Hematopoietic multipotent progenitor cell treated with erythropoietin and hydrocortisone succinate and interleukin-3 and kit ligand, for 17 days (in vitro differentiated cells): ENCODE measurements at places on chromosomes 16 and 17.

DNA sequence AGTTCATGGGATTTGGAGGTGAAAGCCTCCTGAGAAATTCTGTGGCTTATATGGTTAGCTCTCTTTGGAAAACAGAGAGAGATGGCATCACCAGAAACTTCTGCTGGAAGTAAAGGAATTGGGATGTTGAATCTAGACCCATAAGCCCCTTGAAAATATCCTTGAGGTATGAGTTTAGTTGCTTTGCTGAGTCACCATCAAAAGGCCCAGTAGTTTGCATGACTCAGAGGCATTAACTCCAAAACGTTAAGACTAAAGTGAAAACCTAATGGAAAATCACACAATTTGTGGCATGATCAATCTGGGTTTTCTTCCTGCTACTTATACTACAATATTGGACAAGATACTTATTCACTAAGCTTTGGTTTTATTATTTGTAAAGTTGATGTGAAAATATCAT, 349.2 kb upstream of the SALL1 start:
- no peak for DNase-seq

DNA sequence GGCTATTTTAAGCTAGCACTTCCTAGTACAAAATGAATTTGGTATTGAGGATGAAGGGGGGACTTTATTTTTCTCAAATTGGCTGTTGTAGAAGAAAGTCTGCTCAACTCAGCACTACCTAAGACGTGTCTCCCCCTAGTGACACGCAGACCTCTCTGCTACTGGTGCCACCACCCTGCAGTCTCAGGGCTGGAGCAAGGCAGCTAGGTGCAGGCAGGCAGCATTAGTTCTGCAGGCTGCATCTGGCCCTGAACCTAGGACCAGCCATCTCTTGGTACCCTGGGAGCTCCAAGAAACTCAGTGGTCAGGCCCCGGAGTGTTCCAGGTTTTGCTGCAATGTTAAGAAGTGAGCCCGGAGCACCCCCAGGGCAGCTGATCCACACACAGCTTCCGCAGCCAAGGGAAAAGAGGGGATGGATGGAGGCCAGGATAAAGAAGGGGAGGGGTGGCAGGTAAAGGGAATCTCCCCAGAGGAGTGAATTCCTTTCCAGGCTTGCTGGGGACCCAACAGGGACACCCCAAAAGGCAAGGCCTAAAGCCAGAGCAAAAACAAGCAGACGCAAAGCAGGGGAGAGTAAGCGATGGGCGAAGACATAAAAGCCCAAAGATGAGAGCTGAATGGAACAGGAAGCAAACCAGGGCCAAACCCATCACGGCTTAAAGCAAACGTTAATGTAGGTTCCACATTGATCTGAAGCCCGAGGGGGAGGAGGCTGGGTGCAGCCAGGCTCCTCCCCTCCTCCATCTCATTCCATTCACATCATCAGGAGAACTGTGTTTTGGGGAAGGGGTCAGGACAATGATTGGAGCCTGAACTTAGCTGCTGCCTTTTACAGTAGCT, 200.5 kb downstream of the ZFHX3 start:
- DNase-seq = no peak

DNA sequence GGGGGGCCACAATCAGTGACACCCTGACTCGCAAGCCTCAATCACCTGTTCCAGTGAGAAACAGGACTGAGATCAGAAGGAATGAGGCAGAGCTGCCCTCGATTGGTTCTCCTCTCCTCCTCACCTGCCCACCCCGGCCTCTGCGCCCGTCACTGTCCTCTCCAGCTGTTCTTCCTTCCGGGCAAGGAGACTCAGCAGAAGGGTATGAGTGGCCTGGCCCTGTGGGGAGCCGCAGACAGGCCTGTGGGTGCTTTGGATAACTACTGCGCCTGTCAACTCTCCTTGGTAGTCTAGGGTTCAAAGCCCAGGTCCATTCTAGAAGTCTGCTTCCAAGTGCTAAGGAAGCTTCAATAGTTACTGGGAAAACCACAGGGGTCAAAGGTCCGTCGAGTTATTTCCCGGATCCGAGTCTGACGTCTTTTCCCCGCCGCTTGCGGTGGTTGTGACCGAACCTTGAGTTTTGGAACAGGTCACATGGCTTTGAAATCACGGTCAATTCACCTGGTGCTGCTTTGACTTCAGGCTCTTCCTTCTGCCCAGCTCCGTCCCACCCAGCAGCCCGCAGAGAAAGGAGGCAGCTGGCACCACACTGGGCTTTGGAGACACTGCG, 8.3 kb downstream of the CARD14 start:
- DNase-seq = no peak

GRCh38 chr16:84785843-84786581, 33.8 kb upstream of the CRISPLD2 start:
- no peak for DNase-seq

DNA sequence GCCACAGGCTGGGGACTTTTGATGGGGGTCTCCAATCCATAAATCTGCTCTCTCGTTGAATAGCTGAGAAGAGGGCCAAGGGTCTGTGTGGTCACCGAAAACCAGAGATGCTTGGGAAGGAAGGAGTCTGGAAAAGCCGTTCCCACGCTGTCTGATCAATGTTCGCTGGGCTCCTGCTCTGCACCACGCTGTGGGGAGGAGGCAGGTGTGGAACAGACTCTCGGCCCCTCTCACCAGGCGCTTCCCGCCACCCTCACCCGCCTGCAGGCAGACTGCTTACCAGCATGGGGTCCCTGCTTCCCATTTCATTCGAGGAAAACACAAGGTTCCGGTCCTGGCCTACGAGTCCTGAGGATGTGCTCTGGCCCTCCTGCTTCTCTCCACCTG, 702 bp upstream of the ALDH3A1 start:
- no peak for DNase-seq

DNA sequence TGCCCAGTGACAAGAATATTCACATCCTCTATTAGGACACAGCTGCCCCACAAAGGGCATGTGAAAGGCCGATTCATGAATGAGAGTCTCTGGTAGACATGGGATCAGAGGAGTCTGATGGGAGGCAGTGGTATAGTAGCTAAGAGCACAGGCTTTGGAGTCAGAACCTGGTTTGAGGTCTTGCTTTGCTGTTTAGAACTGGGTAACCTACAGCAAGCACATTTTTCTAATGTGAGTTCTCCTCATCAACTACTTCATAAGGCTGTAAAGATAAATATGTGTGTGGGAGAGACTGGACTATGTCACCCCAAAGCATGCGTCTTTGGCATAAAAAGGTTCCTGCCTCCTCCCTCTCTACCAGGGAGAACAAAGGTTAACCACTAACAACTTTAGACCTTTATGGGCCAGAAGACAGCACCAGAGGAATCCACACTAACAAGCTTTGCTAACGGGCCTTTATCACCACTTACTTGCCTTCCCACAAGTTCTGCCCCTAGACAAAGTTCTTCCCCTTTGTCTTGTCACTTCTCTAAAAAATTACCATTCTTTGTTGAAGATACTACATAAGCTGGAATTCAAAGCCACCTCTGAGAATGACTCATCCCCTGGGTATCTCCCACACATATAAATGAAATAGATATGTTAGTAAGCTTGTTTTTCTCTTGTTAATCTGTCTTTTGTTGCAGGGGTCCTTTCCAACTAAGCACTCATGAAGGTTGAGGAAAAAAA, 21.1 kb downstream of the CDR2 start:
- DNase-seq = no peak

DNA sequence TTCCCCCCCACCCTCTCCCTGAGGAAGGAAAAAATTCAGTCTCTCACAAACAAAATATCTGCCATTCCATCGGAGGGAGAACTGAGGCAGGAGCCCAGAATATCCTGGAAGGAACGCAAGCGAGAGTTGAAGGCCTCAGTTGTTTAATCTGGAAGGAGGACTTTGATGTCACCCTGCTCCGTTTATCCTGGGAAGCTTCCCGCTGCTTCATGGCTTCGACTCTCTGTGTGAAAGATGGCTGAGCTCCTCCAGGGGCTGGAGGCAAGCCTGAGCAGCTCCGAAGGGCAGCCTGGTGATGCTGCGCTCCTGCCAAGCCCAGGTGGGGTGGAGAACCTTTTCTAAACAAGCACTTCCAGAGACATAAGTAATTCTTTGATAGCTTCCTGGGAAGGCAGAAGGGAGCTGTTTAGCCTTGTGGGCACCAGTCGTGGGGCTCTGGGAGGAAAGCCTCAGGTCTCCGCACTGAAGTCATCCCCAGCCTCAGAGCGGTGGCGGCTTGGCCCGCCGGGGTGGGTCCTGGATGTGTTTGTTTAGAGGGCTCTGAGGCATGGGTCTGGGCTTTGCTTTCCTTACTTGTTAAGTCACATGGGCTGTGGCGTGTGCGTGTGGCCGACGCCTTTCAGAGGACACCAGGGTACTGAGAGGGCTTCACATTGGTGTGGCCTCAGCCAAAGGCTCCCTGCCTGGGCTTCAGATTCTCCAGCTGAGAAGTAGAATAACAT, 7.9 kb downstream of the NKD1 start:
- no peak for DNase-seq

DNA sequence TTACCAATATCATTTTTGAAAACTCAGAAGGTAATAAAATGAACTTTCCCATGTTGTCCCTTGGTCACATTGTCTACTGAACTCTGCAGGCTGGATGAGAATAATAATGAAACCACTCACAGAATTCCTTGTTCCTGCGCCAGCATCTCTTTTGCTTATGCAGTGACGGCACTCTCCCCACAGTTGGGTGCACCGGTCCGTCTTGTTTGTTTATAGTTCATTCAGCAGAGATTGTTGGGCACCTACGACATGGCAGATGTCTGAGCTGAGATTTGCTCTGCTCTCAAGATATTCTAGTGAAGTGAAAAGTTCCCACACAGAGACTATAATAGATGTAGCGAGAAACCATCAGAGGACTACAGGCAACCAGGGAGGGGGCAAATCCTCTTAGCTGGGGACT, 375.7 kb upstream of the CDH11 start:
- no peak for DNase-seq

GRCh38 chr17:55601874-55602364, 90.7 kb upstream of the SMIM36 start:
- peak; percentile 8 for DNase-seq
